ENCODE measurements at places on chromosomes 6 and 20. TPM values are rescaled to one million over a fixed set of nuclear protein-coding genes. Genes with fewer than 3 reads are reported as not detected.

- peaks cover 6% of the 10 kb centered on the region for H3K4me1 ChIP-seq
- no peak overlapping the region for H3K27ac ChIP-seq
- no peak overlapping the region for H3K4me3 ChIP-seq
- no peaks in the 10 kb centered on the region for H3K36me3 ChIP-seq
- DNase-seq = no peak
- peaks cover 5% of the 10 kb centered on the region for H3K27me3 ChIP-seq
These were observed 83.8 kb downstream of the SASH1 start for GRCh38 chr6:148426317-148426977.

PTPN1 gene
- total RNA-seq = 65.5 TPM

DNA sequence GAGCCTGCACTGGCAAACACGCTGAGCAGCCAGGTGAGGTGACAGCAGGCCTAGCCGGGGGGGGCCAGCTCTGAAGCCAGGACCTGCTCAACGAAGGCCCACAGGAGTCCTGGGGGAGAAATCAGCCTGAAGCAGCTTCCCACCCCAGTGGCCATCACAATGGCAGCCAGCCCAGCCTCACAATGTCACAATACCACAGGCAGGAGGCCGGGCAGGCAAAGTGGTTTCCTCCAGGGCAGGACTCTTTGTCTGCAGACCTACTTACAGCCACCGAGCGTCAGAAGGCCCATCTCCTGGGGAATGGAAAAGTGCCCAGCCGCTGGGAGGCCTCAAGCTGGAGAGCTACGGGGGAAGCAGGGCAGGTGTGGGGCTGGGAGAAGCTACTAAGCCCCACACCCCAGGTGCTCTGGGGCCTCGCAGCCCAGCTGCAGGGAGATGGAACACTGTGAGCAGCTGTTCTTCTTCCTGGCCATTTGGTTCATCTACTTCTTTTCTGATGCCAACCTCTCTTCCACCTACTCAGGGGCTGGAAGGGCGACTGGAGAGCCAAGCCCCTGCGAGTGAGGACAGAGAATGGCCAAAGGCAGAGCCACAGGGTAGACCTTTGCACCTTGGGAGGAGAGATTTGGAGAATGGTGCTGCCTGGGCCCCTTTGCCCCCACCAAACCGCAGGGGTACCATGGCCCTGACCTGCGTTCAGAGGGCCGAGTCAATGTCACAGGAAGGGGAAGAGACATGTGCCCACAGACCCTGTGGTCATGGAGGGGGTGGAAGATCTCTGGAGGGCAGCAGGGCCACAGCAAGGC lies 22.3 kb upstream of the AVP start:
- H3K27ac ChIP-seq = peak overlapping the region; percentile 24
- no peaks in the 10 kb centered on the region for H3K27me3 ChIP-seq
- H3K4me3 ChIP-seq = no peak overlapping the region
- peaks cover 5% of the 10 kb centered on the region for H3K36me3 ChIP-seq
- DNase-seq = no peak
- H3K4me1 ChIP-seq = peaks cover 17% of the 10 kb centered on the region

DNA sequence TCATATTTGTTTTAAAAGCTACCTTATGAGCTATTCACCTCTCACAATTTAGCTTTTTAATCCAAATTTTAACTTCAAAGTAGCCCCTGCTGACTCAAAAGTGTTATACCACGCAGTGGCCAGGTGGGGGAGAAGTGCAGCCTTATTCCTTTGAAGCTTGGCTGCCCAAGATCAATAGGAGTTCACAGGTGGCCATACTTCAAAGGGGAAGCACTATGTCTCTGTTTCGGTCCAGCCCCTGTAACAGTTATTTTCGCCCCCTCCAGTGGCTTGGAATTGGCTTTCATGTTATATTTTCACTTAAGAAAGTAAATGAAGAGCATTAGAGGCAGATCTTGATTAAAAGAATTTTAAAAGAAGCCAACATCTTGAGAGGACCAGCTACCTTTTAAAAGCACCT lies 608.4 kb downstream of the EPHA7 start:
- no peak overlapping the region for H3K27ac ChIP-seq
- no peaks in the 10 kb centered on the region for H3K36me3 ChIP-seq
- no peak overlapping the region for H3K4me3 ChIP-seq
- H3K27me3 ChIP-seq = no peaks in the 10 kb centered on the region

C20orf202 gene
- total RNA-seq = 0.68 TPM

DNA sequence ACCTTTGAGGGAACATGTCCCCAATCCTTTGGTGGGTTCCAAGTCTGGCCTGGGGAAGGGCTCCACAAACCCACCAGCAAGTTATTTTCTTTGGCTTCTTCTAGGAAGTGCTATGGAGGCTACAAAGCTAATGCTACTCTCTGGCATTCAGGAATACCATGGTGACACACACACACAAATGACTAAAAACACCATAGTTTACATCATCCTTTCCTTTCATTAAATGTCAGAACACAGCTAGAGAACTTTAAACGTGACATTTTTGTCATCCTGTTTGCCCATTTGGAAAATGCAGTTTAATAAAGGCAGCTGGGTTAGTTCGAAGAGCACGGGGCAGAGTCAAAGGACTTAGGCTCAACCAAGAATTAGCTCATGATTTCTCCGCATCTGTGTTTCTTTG lies 40.2 kb upstream of the PROKR2 start:
- peaks cover 12% of the 10 kb centered on the region for H3K27me3 ChIP-seq
- no peak for DNase-seq
- no peak overlapping the region for H3K4me3 ChIP-seq
- no peak overlapping the region for H3K27ac ChIP-seq

NFATC2 gene
- 51.0 TPM for total RNA-seq
